ENCODE measurements at places on chromosomes 5 and 9. TPM values are rescaled to one million over a fixed set of nuclear protein-coding genes. Genes with fewer than 3 reads are reported as not detected.

SOX30 gene
- not detected for total RNA-seq

POLR3G gene
- total RNA-seq = 1.6 TPM

GMCL2 gene
- not detected for total RNA-seq

PCDHA1 gene
- not detected for total RNA-seq

GDNF gene
- 0.31 TPM for total RNA-seq

PHYHD1 gene
- total RNA-seq = 51.9 TPM

ANKRD20A1 gene
- 1.9 TPM for total RNA-seq

OGN gene
- total RNA-seq = 39.1 TPM

CCDC152 gene
- total RNA-seq = 0.89 TPM

LEAP2 gene
- total RNA-seq = not detected

POU5F2 gene
- 0.35 TPM for total RNA-seq

IFNB1 gene
- total RNA-seq = not detected

MEIKIN gene
- total RNA-seq = not detected

HTR4 gene
- total RNA-seq = 7.9 TPM

KLHL3 gene
- 24.6 TPM for total RNA-seq

DNA sequence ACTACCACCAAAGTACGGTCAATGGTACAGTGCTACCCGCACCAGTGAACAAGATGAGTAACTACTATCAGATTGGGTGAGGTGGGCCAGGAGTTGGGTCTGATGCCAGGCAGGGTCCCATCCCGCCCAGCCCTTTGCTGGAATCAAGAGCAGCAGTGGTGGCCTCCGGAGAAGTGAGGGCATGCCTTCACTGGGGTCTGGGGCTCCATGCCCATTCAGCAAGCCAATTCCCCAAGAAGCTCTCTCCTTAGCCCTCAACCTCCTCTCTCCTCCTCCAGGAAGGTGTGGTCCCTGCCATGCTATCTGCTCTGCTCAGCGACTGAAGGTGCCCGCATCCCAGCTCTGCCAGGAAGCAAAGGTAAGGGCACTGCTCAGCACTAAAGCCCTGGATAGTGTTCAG, 62.7 kb upstream of the CPLX2 start:
- no peak for DNase-seq

GRCh38 chr5:25056836-25057235, 412.1 kb upstream of the CDH10 start:
- DNase-seq = no peak

- no peak for DNase-seq
Measured at GRCh38 chr5:54620141-54620933, 102.8 kb downstream of the SNX18 start.

DNA sequence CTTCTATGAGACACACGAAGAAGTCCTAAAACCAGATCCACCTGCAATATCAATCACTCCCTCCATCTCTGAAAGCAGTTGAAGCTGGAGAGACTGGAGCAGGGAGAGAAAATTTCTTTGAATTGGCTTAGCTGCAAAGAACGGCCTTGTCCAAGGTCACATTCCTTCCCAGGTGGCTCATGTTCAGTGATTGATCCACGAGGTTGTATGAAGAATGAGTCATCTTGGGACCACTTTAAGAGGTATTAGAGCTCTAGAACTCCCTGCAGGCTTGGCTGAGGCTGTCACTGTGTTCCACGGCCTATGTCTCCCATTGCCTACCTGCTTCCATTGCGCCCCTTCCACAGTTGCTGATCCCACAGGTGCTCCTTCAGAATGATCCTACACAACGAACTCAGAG, 68.2 kb downstream of the HMHB1 start:
- DNase-seq = no peak

DNA sequence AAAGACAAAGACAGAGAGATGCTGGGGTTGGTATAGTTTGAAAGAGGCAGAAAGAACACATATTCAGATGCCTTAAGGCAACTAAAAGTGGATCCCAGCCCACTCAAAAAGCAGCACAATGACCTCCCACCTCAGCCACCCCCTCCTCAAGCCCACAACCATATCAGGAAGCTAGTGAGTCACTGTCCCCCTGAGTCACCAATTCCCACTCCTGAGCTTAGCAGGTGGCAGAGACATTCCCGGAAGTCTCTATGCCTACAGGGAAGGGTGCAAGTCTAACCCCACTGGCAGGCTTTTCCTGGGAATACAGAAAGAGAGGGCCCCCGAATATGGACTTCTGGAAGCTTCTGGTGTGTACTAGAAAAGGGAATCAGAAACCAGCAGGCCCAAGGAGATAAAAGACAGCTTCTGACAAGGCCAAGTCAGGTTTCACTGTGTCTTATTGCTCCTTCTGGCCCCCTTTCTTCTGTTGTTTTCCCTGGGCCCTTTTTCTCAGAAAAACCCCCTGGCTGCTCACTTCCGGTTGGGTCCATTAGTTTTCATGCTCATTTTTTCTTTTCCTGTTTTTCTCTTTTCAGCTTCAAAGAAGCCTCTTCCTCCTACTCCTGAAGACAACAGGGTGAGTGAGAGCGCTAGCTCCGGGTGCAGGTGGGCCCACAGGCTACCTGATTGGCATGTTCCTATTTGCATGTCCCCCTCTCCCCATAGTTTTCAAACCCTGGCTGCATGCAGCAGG, 36.8 kb downstream of the ITK start:
- no peak for DNase-seq

DNA sequence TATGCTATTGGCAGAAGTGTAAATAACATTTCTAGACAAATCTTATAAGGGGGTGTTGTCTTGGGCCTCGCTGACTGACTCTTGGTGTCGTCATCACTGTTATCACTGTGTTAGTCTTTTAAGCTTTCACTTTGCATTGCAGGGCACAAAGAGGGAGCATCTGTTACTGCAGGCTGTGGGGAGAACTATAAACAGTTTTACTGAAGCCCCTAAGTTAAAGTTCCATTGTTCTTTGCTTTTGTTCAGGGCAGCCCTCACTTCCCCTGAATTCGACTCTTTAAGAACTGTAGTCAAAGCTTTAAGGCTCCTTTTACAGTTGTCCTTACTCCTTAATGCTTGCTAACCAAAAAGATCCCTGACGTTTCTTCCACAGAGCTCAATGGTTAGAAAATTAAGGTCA, 605.0 kb downstream of the RAB3C start:
- DNase-seq = no peak

DNA sequence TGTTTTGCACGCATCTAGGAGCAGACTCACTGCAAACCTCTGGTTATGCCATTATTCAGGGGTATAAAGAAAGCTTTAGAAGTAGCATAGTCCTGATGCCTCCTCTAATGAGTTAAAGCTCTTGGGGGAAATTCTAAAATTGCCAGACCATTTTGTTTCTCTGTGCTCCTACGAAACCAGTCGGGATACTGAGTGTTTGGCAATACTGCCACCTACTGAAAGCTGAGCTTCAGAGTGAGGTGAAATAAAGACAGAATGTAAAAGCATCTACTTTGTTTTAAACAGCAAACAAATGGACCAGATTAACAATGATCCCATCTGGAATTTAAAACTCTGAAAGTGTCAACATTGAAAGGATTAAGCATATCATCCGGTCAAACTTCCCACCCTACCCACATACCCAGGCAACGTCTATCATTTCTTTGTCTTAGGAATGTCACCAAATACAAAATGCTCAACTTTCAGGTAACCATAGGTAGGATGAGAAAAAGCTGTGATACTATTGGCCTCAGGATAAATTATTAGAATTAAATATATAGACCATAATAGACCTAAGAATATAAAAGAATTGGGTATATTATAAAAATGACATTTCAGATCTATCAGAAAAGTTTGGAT, 77.8 kb upstream of the SHISAL2B start:
- no peak for DNase-seq

DNA sequence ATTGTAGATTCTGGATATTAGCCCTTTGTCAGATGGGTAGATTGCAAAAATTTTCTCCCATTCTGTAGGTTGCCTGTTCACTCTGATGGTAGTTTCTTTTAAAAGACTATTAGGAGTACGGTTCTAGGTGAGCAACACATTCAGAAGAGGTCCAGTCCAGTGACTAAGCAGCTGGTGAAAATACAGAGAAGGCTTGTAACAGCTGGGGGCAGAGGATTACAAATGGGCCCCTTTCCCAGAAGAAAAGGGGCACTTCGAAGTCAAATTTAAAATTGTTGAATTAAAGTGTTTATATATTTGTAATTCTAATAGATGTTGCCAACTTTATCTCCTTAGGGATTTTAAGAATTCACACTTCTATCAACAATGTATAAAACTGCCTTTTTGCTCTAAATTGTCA, 720.5 kb downstream of the TLE4 start:
- DNase-seq = no peak

GRCh38 chr5:131607903-131608540, 27.0 kb downstream of the RAPGEF6 start:
- no peak for DNase-seq

GRCh38 chr9:87751868-87752267, 25.9 kb downstream of the CTSL start:
- no peak for DNase-seq

DNA sequence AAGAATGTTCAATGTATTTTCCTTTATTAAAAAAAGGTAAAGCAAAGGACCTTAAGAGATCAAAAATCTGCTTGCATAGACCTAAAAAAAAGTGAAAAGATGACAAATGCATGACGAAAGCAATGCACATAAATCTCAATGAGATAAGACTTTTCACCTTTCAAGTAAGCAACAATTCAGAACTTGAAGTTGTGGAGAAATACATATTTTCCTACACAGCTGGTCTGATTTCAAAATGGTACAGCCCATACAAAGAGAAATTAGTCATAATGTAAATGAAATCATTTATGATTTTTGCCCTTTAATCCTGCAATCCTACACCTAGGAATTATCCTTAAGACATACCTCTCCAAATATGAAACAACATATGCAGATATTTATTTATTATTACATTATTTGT, 568.0 kb downstream of the ANXA1 start:
- DNase-seq = no peak

GRCh38 chr5:145797336-145797735, 37.8 kb downstream of the PRELID2 start:
- DNase-seq = no peak

- no peak for DNase-seq
Measured at GRCh38 chr9:113664181-113664875, 200.8 kb downstream of the RGS3 start.

DNA sequence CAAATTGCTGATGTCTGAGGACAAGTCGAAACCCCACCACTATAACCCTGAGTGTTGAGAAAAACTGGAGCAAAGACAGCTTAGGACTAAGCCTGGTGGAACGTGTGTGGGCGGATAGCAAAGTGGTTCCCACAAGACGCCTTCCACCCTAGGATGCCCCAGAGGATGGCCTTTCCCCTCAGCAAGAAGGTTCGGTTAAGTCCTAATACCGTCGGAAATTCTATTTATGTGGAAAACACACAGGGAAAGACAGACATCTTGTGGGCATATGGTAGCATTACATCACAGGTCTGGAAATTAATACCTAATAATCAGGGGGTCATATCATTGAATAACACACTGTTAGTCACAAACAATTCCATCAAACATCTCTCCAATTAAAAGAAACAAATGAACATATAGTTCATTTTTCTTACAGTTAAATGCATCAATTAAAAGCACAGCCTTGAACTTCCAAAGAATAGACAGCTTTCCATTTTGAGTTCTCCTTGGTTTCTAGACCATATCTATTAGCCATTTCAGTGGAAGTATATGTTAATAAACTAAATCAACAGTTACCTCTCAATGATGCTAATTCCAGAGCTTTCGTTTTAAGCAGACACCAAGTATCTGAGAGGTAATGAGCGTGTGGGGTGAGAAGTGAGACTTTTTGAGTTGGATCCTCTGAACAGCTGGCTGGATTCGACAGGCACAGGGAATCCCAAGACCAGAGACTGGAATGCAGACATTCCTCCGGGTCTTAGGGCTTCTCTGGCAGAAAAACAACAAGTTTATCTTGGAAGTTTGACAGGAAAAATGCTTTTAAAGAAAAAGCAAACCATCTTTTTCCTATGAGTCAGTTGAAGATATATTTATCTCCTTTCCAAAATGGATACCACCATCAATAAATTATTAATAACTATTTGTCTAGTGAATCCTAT, 2.9 kb upstream of the ICE1 start:
- DNase-seq = no peak
